ENCODE measurements at places on chromosomes 3 and 15.

DNA sequence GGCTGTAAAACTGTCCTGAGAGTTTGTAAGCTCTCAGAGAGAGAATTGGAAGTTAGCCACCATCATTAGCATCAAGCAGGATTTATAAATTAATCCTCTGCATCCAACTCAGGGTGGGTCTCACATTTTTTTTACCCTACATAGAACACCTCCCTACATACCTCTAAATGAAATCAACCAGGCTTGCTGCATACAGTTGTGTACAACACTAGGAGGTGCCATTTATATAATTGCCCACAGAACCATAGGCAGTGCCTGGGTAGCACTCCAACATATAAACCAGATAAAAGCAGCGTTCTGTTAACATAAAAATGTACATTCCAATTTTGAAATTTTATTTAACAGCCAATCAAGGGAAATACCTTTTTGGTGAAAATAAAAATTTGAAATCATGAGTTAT, 48.2 kb upstream of the SELENOK start:
- DNase-seq: no peak

DNA sequence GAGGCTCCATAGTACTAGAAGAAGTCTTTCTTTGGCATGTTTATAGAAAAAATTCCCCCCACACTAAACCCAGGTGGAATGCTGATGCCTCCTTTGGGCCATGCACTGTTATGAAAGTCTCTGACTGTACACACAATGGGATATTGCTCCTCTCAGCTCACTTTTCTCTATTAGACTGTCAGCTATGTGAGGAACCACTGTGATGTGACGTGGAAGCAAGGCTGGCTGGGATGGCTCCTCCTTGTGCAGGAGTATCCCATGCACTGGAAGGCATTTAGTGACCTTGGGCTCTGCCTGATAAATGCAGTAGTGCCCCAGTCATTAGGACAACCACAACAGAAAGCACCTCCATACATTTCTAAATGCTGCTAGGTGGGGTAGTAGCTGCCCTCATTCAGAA, 5.7 kb upstream of the FRMD4B start:
- DNase-seq: no peak

- no peak for DNase-seq
Measured at GRCh38 chr3:108283006-108283405, 13.3 kb upstream of the HHLA2 start.

GRCh38 chr3:177680472-177680821, 483.2 kb upstream of the TBL1XR1 start:
- no peak for DNase-seq

GRCh38 chr3:32220006-32220405, 18.5 kb upstream of the CMTM8 start:
- DNase-seq: no peak

GRCh38 chr3:59411186-59411585, 361.4 kb upstream of the CFAP20DC start:
- no peak for DNase-seq

- no peak for DNase-seq
Measured at GRCh38 chr3:157078131-157078810, 81.7 kb downstream of the CCNL1 start.

DNA sequence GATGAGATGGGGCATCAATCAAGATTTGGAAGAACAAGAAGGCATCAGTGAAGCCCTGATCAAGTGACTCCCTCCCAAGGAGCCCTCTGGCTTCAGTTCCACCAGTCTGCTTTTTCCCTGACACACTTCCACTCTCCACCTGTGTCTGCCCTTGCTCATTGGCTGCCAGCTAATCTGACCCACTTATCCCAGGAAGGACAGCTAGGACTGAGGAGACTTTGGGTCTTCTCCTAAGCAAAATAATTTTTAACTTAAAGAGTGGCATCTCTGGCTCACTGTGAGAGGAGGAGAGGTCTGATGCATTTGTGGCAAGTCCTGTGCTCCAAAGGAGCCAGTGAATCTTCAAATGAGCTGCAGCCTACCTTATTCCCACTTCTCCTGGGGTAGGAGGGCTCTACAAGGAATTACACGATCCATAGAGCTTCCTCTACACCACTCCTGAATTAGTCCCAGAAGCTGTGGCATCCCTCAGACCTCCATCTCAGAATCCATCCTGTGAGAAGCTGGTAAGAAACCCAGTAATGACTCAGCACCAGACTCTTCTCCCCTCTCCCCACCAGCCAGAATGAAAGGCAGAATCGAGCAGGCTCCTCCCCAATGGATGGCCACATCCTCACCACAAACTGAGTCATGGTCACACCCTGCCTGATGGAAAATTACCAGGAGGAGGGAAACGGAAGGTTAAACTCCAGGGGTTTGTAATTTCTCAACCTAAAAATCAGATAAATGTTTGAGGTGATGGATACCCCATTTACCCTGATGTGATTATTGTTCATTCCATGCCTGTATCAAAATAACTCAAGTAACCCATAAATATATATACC, 6.3 kb upstream of the PKM start:
- peak; percentile 75 for DNase-seq

- no peak for DNase-seq
Measured at GRCh38 chr3:168422843-168423242, 327.1 kb upstream of the GOLIM4 start.

GRCh38 chr15:55737373-55737772, 5.6 kb downstream of the PRTG start:
- no peak for DNase-seq

DNA sequence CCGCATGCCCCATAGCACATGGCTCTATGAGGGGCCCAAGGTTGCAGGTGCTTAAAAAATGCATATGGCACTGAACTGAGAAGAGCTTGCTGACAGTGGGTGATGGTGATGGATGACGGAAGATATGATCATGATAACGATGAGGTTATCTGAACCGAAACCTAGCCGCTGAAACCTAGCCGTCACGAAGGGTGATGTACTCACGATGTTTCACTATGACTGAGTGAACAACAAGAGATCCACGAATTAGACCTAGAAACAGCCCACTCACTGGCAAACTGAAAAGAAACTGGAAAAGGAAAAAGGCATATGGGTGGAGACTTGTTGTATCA, 57.6 kb upstream of the BCL6 start:
- no peak for DNase-seq

GRCh38 chr3:129594409-129594808, 12.1 kb downstream of the PLXND1 start:
- DNase-seq: no peak

DNA sequence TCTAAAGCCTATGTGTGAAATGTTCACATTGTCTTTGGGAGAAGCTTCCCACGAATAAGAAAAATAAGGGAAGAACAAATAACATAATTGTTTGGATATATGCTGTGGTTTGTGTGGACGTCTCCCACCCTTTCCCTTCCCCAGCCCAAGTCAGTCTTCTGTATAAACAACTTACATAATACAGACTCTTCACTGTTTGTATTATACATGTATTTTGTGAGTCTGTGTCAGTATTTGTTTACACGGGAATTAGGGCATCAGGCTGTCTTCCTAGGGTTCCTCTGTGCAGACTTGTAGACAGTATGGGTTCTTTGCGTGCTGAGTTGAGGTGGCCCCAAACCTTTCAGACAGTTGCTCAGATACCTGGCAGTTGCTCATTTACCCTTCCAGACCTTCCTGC, 103.4 kb downstream of the IGF1R start:
- DNase-seq: no peak

- DNase-seq: peak; percentile 87
Measured at GRCh38 chr15:74790080-74790916, 8.4 kb downstream of the CSK start.

- DNase-seq: no peak
Measured at GRCh38 chr3:111616417-111617105, 21.4 kb upstream of the ZBED2 start.

DNA sequence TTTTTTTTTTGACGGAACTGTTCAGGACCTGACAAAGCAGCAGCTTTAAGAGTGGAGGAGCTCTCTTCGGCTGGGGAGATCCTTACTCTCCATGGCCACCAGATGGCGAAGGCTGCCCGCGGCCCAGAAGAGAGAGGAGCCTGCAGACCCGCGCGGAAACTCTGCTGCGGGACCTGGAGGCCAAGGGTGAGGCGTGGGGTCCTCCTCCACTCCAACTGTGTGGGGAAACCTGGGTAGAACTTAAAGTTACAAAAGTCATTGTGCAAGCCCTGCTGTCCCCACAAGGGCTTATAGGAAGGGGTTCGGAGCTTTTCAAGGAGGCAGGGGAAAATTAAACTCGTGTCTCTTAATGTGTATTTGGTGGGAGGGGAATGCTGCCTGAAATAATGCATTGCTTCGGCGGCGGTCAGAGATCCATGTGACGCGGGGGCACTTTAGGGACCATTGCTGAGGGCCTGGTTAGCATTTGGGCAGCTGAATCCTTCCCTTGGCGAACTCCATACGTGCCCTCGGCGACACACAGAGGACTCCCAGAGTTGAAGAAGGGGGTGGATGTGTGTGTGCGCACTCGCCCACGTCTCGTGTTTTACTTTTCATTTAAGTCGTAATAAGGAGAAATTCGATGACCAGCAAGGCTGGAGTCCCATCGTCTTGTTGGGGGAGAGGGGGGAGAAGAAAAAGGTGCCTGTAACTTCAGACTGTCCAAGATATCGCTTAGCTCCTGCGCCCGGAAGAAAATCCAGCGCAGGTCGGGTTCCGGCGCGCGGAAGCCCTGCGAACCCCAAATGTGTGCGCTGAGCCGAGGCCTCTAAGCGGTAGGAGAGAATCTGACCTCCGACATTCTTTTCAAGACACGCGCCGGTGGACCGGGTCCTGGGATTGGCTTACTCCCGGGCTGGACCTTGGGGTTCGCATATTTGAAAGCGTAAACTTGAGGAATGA, 9.7 kb downstream of the EOMES start:
- peak; percentile 85 for DNase-seq

DNA sequence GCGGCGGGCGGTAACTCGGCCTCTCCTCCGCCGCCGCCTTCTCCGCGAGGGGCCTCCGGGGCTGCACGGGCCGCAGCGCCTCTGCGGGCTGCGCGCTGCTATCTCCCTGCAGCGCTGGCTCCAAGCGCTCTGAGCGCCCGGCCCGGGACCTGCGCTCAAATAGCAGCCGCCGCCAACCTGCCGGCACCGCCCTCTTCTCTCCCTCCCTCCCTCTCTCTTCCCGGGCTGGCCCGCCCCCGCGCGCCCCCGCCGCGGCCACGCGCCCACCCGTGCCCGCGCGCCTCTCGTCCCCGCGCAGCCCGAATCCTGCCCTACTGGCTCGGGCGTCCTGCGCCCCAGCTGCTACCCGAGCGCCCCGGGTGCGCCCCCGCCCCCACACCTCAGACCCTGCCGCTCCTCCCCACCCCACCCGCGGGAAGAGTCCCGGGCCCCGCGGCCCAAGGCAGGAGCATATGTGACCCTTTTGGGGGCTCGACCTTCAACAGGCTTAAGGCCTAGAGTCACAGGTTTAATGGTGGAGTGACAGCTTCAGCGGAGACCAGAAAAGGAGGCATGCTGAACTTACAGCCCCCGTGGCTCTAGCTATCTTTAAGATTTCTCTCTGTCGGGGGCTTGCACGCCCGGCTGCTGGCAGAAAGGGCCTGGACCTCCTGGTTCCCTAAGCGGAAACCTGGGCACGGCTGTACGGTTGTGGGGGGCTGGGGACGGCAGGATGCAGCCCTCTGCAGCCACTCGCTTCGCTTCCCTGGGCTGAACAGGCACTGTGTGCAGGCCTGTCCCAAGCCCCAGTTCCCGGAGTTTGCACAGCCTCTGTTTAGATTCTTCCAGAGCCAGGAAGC, at the start of gene CACNA2D2:
TSS of gene CACNA2D2 (minus strand) at position 131 of the 839 bp plus-strand sequence. CDS start 211 bp downstream, outside the sequence.
- DNase-seq: peak; percentile 70

- DNase-seq: no peak
Measured at GRCh38 chr3:130946882-130947281, 53.0 kb downstream of the ATP2C1 start.

DNA sequence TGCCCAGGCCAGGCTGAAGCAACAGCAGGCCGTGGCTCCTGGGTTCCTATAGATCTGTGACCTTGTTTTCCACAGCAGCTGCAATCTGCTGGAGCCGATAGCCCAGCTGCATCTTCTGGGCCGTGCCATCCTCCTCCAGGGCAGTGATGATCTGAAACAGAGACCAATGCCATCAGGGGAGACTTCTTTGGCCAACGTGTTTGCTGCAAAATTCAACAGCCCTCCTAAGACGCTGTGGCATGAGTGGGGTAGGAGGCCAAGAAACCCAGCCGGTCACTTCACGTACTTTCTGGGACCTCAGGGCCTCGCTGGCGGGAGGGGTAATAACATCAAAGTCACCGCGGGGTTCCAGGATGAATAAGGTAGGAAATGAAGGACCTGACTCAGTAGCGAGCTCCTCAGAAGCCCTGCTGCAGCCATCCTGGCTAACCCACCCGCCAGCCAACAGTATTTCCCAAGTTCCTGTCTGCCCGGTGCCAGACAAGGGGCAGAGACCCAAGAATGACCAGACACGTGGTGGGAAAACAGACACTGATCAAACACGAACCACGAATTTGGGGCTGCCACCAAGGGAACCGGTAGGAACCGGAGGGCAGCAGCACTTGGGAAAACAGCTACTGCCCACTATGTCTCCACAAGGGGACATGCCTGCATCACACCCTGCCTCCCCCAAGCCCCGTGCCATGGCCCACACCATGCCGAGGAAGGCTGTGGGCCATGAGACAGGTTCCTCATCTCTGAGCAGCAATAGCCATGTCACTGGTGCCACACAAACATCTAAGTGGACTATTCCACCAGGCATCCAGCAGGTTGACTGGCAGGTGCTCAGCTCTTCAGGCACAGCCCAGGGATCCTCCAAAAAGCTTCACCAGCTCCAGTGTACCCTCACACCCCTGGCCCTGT, 25.2 kb downstream of the PLXNB1 start:
- no peak for DNase-seq

GRCh38 chr15:40846841-40847222, 3.0 kb downstream of the SPINT1 start:
- DNase-seq: no peak

GRCh38 chr3:190092250-190092649, 28.4 kb downstream of the P3H2 start:
- DNase-seq: no peak

DNA sequence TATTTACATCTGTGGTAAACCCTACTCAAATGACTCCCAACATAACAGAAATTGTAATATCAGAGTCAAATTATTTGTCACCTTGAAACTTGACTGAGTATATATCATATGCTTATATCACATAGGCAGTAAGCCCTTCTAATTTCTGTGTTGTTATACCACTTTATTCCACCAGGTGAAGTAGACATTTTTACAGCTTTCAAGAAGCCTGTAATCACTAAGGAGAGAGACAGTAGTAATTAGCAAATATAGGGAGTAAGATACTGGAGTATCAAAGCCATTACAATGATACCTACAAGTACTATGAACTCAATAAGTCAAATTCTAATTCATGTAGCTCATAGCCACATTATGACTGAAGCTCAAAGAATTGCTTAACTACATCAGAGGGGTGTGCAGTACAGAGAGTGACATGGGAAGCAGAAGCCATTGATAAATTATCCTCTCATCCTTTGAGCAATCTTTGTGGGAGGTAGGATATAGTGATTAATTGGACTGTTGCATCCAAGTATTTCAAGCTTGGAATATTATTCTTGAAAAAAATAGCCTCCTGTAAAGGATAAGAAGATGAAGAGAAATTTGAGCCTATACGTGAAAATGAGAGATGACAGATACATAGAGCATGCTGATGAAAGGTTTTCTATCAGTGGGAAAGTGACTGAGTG, 1005.9 kb downstream of the ZPLD1 start:
- no peak for DNase-seq

Measured in left cardiac atrium (tissue), 4 donors.